ENCODE measurements at places on chromosomes 16 and 17. TPM values are rescaled to one million over a fixed set of nuclear protein-coding genes. Genes with fewer than 3 reads are reported as not detected.

SNN gene
- total RNA-seq: 23.7 TPM

TBC1D3D gene
- 0.06 TPM for total RNA-seq

ATP1B2 gene
- 0.27 TPM for total RNA-seq

CCL7 gene
- total RNA-seq: 0.22 TPM

ABCC6 gene
- 1.3 TPM for total RNA-seq

All from A549 treated with AZD2906 at 1 μM for 4 hours (cell line).